Esophagus muscularis mucosa (tissue), 4 donors: ENCODE measurements at places on chromosomes 5 and 9. TPM values are rescaled to one million over a fixed set of nuclear protein-coding genes. Genes with fewer than 3 reads are reported as not detected.
A peak's percentile ranks its signal among the peaks of the same experiment; 100 is the strongest.

DNA sequence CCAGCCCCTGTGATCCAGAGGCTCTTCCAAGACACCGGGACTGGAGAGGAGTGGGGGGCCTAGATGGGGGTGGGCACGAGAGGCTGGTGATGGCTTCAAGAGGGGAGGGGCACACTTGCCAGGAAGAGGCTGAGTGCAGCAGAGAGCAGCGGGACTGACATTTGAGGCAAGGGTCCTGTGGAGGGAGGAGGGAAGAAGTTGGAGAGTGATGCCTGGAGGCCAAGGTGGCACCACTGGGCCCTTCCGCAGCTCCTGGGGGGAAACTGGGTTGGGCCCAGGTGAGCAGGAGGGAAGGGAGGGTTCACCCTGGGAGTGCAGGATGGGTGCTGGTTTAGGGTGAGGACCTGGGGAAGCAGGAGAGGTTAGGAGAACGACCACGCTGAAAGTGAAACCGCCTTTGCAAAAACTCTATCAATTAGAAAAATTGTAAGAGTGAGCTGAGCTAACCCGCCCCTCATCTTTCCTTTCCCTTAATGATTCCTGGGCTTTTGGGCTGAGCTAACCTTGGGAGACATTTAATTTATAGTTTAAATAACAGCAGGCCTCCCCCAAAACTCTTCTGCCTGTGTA lies 26.2 kb downstream of the ABO start:
- DNase-seq = no peak

- DNase-seq = peak; percentile 37
These were observed 7.0 kb upstream of the IL12B start for GRCh38 chr5:159337016-159337955.

GRCh38 chr5:167553511-167553910 lies 737.9 kb upstream of the WWC1 start:
- peak; percentile 75 for DNase-seq

FBXO4 gene
- 5.1 TPM for total RNA-seq

DNA sequence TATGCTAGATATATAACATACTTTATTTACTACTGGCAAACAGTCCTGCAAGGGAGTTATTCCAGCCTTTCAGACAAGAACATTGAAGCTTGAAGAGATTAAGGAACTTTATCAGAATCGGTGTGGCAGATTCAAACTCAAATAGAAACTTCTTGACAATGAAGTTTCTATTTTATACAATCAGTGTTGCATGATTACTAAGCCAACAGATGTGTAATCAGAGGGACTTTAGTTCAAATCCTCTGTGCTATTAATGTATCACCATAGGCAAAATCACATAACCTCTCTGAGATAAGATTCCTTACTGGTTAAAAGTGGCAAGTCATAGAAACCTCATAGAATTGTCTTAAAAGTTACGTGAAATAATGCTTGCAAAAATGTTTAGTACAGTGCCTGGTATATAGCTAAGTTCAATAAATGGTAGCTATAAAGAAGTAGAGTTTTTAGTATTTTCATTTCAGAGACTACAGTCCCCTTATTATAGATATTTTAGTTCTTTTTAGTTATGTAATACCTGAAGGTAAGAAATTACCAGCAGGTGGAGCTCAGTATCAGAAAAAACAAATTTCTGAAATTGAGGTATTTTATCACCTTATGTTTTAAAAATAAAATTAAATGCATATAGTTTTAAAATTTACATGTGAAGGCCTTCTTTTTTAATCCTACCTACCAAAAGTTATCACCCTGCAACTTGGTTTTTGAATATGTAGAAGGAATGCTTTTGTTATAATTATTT lies 172.1 kb downstream of the FER start:
- DNase-seq = no peak

CAVIN4 gene
- 0.33 TPM for total RNA-seq

CRB2 gene
- total RNA-seq = 0.13 TPM

IGIP gene
- total RNA-seq = 26.4 TPM

- DNase-seq = no peak
These were observed 4.0 kb downstream of the ENC1 start for GRCh38 chr5:74636552-74636951.

GRCh38 chr9:77892171-77892570 lies 139.4 kb downstream of the GNAQ start:
- no peak for DNase-seq

- no peak for DNase-seq
These were observed 16.4 kb upstream of the LPCAT1 start for GRCh38 chr5:1540166-1540565.
